Stimulated activated CD8-positive, alpha-beta memory T cell treated with anti-CD3 and anti-CD28 coated beads, Interleukin-7, amount 100 ng/mL, for 48 hours (primary cell): ENCODE measurements at places on chromosomes 3 and 15.

- DNase-seq: no peak
These were observed 219.7 kb downstream of the MBNL1 start for GRCh38 chr3:152488449-152488848.

DNA sequence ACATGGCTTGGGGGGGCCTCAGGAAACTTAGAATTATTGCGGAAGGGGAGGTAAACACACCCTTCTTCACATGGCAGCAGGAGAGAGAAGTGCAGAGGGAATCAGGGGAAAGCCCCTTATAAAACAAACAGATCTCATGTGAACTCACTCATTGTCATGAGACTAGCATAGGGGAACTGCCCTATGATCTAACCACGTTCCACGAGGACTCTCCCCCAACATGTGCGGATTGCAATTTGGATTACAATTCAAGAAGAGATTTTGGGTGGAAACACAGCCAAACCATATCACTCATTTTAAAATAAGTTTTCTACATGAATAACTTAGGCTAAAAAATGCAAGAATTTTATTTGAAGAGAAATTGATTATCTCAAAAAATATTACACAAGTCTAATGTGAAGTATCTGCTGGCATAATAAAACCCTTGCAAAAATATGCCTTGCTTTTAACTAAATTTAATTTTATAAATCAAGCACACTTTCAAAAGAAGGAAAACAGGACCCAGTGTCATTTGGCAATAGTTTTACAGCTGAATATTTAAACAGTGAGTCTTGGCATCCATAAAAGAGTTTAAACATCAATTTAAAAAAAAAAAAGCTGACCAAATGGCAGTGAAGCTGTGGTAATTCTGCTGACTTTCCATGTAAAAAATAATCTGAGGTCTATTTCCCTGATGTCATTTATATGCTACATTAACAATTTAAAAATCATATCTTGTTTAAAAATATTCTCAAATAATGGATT lies 1057.2 kb downstream of the NAALADL2 start:
- DNase-seq: no peak

- DNase-seq: no peak
These were observed 88.5 kb downstream of the XXYLT1 start for GRCh38 chr3:195182470-195182795.

- DNase-seq: no peak
These were observed 27.3 kb upstream of the RAD18 start for GRCh38 chr3:8990266-8991215.

- DNase-seq: no peak
These were observed 47.8 kb downstream of the GPD1L start for GRCh38 chr3:32154205-32154579.

DNA sequence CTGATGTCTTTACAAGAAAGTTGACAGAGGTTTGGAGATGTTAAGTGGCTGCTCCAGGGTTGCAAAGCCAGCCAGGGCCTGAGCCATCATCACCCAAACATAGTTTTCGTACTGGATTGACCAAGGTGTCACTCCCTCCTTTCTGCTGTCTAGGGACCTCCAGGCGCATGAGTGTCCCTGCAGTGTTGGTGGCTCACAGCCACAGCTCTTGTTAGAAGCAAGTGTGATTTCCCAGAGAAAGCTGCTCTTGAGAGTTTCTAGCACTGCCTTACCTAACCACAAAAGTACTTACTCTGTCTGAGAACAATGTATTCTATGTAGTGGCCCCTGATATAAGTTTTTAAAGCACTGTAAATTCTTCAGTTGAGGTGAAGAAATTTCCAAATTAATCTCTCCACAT lies 144.1 kb downstream of the SOX2 start:
- DNase-seq: no peak

DNA sequence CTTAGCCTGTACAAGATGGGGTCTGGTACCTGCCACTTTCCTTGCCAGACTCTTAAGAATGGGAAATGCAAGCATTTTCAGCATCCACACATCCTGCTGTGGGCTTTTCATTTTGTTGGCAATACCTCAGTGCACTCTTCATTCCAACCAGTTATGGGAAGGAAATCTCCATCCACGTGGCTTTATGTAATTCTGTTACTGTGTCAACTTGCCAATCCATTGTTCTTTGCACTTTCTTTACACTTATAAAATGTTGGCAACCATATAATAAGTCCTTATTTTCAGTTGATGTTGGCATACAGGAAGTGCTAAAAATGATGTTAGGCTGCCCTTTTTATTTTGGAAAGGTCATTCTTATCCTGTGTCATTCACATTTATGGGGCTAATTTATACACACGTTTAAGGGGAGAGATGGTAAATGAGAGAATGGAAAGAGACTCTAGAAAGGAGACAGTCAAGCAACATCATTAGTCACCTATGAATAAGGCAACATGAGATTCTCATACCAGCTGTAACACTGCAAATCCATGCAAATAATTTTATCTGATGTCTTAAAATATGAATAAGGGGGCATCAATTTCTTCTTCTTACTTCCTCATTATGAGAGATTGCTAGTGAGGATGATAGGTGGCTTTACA lies 238.7 kb downstream of the CHST2 start:
- DNase-seq: no peak

- DNase-seq: no peak
These were observed 14.2 kb downstream of the ZNF80 start for GRCh38 chr3:114223143-114223542.

DNA sequence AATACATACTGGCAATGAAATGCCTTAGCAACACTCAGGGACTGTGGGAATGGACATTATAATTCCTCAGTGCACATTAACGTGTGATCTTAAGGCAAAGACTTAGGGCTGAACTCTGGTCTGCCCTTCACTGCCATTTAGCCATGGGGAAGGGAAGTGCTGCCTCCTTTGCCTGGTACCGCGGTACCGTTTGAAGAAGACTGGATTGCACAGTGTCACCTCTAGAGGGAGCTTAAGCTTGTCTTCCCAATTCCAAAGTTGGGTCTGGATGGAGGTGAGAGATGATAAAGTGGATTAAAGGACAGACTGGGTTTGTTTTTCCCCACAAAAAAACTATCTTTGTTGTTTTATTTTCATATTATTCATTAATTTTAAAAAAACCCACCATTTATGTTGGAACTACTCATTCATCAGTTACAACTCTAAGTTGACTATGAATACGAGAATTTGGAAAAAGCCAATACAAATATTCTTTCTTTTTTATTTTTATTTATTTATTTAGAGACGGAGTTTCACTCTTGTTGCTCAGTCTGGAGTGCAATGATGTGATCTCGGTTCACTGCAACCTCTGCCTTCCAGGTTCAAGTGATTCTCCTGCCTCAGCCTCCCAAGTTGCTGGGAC lies 60.0 kb upstream of the SYN2 start:
- DNase-seq: no peak

DNA sequence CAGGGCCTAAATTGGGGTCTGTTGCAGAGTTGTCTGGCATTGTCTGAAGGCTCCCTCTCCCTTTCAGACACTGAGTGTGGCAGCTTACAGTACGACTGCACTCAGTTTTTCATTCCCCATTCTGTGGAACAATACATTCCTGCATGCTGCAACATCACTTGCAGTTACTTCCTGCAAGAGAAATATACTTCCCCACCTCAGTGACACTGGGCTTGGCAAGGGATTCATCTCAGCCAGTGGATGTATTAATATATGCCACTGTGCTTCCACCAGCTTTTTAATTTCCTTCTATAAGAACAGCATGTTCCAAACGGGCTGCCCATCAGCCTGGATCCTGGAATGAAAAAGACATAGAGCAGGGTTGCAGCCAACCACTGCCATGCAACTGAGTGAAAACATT lies 23.1 kb downstream of the B3GALNT1 start:
- no peak for DNase-seq

- DNase-seq: no peak
These were observed 115.2 kb upstream of the PDZRN3 start for GRCh38 chr3:73739791-73740453.

- DNase-seq: no peak
These were observed 150.7 kb downstream of the TMCO5A start for GRCh38 chr15:38085114-38085513.

- DNase-seq: no peak
These were observed 4.5 kb downstream of the THRB start for GRCh38 chr3:24490151-24490550.

DNA sequence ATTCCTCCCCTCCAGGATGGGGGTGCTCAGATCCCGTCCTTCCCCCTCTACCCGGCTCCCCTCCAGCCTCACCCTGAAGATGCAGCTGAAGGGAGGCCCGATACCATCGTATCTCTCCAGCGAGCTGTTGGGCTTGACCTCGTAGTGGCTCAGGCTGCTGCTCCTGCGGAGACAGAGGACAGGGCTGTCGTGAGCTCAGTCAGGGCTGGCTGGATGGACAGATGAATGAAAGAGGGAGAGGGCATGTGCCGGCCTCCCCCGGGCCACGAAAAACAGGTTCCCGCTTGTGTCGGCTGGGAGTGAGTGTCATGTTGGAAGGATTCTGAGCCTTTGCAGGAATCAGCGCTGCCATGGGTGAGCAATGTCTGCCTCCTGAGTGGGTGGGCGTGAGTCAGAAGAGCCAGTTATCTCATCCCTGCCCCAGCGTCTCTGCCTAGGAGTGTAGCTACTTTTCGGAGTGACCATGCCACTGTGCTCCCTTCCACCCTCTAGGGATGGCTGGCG lies 35.2 kb downstream of the FEM1B start:
- no peak for DNase-seq

DNA sequence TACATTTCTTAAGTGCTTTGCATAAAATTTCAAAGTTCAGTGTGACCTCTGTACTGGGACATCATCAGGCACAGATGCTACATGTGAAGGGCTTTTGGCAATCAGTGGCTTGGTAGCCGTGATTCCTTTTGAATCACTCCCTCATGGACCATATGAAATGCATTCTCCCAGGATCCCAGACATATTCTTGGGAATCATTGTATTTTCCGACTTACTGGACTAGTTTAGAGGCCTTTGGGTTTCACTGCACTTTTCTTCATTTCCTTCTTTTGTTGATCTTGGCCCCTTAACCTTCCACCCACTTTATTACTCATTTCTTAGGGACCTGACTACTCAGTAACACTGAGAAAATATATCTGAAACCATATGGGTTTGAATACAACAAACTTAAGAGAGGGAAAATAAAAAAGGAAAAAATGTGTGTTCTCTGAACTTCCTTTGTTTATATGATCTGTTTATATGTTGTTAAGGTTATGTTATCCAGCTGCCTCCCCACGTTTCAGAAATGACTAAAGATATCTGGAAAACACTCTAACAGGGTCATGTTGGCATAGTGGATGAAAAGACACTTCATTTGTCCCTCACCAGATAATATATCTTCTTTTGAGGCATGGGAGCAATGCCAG lies 35.1 kb downstream of the HMG20A start:
- no peak for DNase-seq

- no peak for DNase-seq
These were observed 3.4 kb downstream of the TIMP4 start for GRCh38 chr3:12155264-12155663.
